ENCODE measurements at places on chromosomes 4 and X.

DNA sequence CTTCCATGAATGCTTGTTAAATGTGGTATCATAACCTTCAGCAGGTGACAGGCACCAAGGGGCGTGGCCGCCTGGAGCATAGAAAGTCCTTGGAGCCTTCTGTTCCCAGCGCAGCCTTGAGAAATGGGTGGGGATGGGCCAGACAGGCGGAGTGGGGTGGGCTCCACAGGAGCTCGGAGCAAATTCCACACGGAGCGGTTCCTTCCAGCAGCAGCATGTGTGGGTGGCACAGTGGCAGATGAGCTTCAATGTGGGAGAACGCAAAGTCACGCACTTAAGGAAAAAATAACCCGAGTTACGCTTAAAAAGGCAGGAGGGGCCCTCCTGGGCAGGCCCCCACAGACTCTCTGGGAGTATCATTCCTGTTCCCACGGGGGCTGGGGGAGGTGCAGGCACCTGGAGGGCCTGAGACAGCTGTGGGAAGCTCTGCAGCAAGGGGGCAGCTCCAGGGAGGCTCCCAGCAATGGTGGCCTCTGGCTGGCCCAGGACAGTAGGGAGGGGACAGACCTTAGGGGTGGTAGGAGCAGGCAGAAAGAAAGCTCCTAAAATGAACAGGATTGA lies 15.3 kb downstream of the TMEM271 start:
- DNase-seq = no peak
- no peaks in the 10 kb centered on the region for H3K27me3 ChIP-seq
- no peak overlapping the region for H3K27ac ChIP-seq
- H3K4me1 ChIP-seq = no peaks in the 10 kb centered on the region

DNA sequence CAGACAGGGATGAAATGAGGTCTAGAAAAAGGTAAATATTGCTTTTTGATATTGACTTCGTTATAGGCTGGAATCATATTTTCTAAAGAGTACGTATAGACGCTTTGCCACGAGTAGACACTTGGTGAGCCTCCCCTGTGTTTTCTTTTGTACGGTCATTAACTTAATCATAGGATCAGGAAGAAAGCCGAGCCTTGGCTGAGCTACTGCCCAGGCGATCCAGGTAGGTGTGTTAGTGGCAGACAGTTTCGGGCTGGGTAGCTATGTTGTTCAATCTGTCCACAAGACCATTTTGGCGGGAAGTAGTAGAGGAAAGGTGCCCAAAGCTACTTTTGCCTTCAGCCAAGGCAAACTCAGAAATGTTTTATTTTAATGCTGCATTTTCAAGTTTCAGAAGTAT lies 8.8 kb downstream of the PRDM8 start:
- no peak overlapping the region for H3K4me3 ChIP-seq
- DNase-seq = no peak
- peaks cover 14% of the 10 kb centered on the region for H3K4me1 ChIP-seq
- H3K36me3 ChIP-seq = peaks cover 8% of the 10 kb centered on the region
- H3K27ac ChIP-seq = no peak overlapping the region

DNA sequence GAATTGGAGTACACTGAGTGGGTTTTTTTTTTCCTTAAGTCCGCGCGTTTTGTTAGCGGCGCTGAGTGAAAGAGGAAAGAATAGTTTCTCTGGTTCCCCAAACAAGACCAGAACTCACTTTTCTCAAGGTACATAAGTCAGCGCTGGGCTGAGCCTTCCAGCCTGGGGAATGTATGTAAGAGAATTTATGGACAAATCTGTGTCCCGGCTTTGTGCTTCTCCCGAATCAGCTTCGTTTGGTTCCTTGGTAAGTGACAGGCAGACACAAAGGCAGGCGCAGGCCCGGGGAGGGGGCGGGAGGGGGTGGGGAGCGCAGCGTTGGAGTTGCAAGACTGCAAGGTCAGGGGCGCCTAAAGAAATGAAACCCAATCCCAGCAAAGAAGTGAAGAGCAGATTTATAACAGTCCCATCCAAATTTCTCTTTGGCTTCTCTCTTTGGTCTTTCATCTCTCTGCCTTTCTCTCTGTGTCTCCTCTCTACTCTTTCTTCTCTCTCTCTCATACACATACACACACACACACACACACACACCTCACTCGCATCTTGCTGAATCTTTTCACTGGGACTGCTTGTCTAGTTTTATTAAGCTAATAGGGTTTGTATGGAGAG lies 981 bp downstream of the TET2 start:
- peaks cover 4% of the 10 kb centered on the region for H3K36me3 ChIP-seq
- DNase-seq = peak; percentile 27
- peak overlapping the region; percentile 100 for H3K27ac ChIP-seq
- H3K4me1 ChIP-seq = peaks cover 37% of the 10 kb centered on the region
- H3K4me3 ChIP-seq = peak overlapping the region; percentile 96

DNA sequence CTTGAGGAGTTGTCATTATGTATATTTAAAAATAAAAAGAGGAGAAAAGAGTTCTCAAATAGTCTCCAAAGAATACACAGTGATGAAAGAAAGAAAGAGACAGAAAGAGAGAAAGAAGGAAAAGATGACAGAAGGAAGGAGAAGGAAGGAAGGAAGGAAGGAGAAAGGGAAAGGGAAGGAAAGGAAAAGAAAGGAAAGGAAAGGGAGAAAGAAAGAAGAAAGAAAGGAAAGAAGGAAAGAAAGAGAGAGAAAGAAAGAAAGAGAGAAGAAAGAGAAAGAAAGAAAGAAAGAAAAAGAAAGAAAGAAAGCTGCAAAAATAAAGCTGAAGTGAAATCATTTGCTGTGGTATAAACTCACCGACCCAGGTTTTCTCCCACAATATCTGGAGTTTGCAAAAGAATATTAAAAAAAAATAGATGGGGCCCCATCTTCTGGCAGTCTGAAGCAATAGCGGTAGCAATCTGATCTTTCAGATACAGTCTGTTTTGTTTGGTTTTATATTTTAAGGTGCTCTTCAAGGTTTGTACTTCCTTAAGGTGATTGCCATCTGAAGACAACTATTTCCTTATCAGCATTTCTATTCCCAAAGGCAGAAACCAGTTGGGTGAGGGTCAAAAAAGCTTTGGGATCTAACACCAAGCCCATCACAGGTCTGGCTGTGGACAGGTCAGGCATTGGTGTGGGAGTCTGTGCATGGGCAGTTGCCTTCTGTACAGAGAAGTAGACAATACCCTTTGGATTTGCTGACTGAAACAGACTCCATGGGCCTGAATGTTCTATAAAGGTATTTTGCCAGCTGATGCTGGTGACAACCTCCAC lies 160.4 kb downstream of the CPEB2 start:
- DNase-seq = no peak
- no peaks in the 10 kb centered on the region for H3K4me1 ChIP-seq
- H3K27ac ChIP-seq = no peak overlapping the region
- H3K4me3 ChIP-seq = no peak overlapping the region
- no peaks in the 10 kb centered on the region for H3K36me3 ChIP-seq

DNA sequence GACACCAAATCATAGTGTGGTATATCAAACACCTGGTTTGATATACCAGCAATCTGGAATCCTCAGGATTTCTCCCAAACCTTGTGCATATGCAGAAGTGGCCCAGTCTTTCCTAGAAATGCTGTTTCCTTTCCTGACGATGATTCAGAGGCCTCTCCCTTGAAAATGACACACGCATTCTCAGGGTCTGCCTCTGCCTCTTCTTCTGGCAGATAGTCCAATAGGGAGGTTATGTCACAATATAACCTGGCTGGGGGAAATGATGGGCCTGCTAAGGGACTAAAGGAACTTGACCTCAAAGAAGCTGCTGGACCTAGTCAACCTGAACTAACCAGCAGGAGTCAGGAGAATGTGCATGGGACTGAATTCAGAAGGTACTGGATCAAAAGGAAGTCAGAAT lies 435.2 kb downstream of the IDS start:
- H3K4me1 ChIP-seq = peaks cover 7% of the 10 kb centered on the region
- H3K27me3 ChIP-seq = no peaks in the 10 kb centered on the region
- no peak for DNase-seq

DNA sequence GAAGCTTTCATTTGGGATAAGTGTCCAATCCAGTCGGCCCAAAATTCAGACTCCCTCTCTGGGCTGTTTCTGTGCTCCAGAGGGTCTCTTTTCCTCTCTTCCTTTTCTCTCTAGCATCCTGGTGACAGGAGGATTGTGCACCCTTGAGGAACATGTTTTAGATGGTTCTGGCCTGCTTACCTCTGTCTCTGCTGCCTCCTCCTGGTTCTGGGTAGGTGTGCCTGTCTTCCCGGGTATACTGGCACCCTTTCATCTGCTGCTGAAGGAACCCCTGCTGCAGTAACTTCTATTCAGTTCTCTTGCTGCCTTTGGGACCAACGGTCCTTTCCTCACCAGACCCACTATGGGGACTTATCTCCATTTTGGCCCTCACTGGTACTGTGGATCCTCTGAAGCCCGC lies 53.2 kb downstream of the HMGB2 start:
- DNase-seq = no peak
- no peak overlapping the region for H3K27ac ChIP-seq
- H3K4me1 ChIP-seq = no peaks in the 10 kb centered on the region
- no peaks in the 10 kb centered on the region for H3K27me3 ChIP-seq
- no peak overlapping the region for H3K4me3 ChIP-seq

GRCh38 chrX:46754586-46755061 lies 4.3 kb downstream of the SLC9A7 start:
- no peak for DNase-seq
- peak overlapping the region; percentile 32 for H3K4me3 ChIP-seq
- H3K27me3 ChIP-seq = no peaks in the 10 kb centered on the region
- H3K36me3 ChIP-seq = no peaks in the 10 kb centered on the region

DNA sequence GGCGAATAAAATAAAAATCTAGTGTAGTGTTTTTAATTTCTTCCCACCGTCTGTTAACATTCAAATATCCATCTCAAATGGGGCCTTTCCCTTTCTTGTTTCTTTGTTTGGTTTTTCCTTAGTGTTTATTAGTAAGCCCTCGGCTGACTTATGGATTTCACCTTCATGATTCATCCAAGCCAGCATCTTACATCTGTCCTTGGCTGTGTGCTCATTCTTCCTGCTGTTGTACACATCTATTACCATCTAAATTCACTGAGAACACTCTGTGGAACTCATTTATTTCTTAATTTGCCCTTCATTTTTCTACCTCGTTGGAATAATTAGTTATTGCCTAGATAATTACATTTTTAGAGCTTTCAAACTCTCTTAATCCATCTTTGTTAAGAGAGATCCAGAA lies 84.9 kb downstream of the SPCS3 start:
- H3K27me3 ChIP-seq = no peaks in the 10 kb centered on the region
- H3K27ac ChIP-seq = no peak overlapping the region
- no peak overlapping the region for H3K4me3 ChIP-seq
- H3K36me3 ChIP-seq = no peaks in the 10 kb centered on the region

GRCh38 chr4:24957886-24958285 lies 45.0 kb upstream of the CCDC149 start:
- H3K27me3 ChIP-seq = no peaks in the 10 kb centered on the region
- no peak overlapping the region for H3K4me3 ChIP-seq
- no peaks in the 10 kb centered on the region for H3K4me1 ChIP-seq
- H3K36me3 ChIP-seq = no peaks in the 10 kb centered on the region
- DNase-seq = no peak

DNA sequence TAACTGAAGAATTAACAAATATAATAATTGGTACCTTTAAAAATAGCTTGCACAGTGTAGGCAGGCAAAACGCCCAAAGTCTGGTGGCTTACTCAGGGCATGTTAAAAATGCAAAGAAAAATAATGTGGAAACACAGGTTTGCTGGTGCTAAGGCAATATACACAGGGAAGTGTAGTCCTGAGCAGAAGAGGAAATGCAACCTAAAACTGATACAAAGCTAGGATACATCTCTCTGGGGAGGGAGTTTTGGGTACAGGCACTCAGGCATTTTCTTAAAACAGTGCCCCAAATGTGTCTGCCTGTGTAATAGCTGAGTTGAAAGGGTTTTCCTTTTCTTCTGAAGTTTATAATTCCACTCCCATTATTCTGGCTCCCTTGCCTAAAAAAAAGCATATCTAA lies 47.4 kb downstream of the TMPRSS11E start:
- no peak for DNase-seq
- H3K27ac ChIP-seq = no peak overlapping the region
- peaks cover 2% of the 10 kb centered on the region for H3K27me3 ChIP-seq
- H3K4me1 ChIP-seq = peaks cover 5% of the 10 kb centered on the region
- H3K36me3 ChIP-seq = no peaks in the 10 kb centered on the region

DNA sequence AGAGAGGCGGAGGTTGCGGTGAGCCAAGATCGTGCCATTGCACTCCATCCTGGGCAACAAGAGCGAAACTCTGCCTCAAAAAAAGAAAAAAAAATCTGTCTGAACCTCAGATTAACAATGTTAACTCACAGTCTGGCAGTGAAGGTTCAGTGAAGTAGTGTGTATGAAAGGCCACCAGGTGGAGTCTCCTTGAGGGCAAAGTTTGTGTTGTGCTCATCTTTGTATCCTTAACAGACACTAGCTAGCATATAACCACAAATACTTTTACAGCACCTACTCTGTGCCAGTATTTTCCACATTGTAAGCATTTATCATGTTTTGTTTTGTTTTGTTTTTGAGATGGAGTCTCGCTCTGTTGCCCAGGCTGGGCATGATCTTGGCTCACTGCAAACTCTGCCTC lies 46.0 kb upstream of the MGST2 start:
- H3K27ac ChIP-seq = no peak overlapping the region
- peaks cover 6% of the 10 kb centered on the region for H3K27me3 ChIP-seq
- no peaks in the 10 kb centered on the region for H3K4me1 ChIP-seq
- no peaks in the 10 kb centered on the region for H3K36me3 ChIP-seq

DNA sequence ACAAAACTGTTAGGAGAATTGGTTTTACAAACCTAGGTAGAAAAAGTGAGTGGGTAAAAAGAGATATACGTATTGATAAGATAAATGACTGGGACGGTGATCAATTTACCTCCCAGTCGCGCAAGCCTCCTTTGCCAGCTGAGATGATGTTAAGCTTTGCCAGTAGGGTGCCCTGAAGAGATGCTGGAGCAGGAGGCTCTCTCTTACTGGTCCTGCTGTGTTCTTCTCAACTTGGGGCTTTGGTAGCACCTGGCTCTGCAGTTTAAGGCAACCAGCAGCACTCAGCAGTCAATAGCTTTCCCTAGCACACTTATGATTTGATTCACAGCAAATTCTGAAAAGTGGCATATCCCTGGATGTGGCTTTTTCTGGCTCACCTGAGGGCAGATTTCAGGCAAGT lies 1461.7 kb downstream of the ADGRL3 start:
- H3K4me1 ChIP-seq = no peaks in the 10 kb centered on the region
- no peaks in the 10 kb centered on the region for H3K27me3 ChIP-seq
- no peak overlapping the region for H3K27ac ChIP-seq
- no peak for DNase-seq

- H3K4me1 ChIP-seq = no peaks in the 10 kb centered on the region
- H3K36me3 ChIP-seq = no peaks in the 10 kb centered on the region
- H3K27me3 ChIP-seq = no peaks in the 10 kb centered on the region
- no peak overlapping the region for H3K4me3 ChIP-seq
- H3K27ac ChIP-seq = no peak overlapping the region
- DNase-seq = no peak
Measured at GRCh38 chrX:34426334-34426733, 230.8 kb downstream of the TMEM47 start.

- H3K27ac ChIP-seq = no peak overlapping the region
- no peak for DNase-seq
- no peaks in the 10 kb centered on the region for H3K36me3 ChIP-seq
- no peak overlapping the region for H3K4me3 ChIP-seq
- H3K4me1 ChIP-seq = no peaks in the 10 kb centered on the region
- no peaks in the 10 kb centered on the region for H3K27me3 ChIP-seq
Measured at GRCh38 chr4:126395664-126396063, 1080.9 kb downstream of the FAT4 start.
